ENCODE measurements at places on chromosomes 11 and 22. TPM values are rescaled to one million over a fixed set of nuclear protein-coding genes. Genes with fewer than 3 reads are reported as not detected.

C1QTNF5 gene
- total RNA-seq, result 34.4 TPM

MUC5AC gene
- total RNA-seq, result not detected

DNA sequence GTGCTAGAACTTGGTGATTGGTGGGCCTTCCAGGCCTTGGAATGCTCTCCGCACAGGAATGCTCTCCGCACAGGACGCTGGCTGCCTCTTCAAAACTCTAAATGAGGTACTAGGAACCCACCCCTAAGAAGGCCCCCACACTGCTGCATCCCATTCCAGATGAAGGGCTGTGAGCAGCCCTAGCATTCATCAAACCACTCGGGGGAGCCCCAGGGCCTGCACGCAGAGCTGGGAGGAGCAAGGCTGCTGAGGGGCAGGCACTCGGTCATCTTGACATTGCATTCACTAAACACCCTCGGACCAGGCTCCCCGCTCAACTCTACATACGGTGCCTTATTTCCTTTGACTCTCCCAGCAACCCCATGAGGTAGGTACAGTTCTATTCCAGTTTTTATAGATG, 49.2 kb upstream of the EMID1 start:
- no peak for DNase-seq

- DNase-seq, result no peak
Measured at GRCh38 chr11:67044496-67044895, 12.2 kb upstream of the RHOD start.
